ENCODE measurements at places on chromosomes 2 and 18.

- no peak for DNase-seq
These were observed 214.2 kb upstream of the ACVR2A start for GRCh38 chr2:147630585-147630984.

DNA sequence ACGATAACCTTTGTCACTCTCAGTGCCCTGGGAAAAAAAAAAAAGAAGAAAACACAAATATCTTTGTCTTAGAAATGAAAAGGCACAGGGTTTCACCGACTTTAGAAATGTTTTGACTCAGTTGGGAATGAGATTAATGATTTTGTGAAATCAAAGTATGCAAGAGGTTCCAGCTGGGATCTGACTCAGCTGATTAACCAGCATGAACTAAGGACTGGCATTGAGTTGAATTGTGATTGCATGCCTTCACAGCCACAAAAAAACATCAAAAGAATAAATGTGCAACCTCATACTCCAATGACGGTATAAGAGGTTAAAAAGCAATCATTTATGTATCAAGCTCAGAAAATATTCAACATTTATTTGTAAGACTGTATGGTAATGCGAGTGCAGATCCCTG is 566.6 kb upstream of the DSEL start:
- no peak for DNase-seq

- DNase-seq = no peak
These were observed 322.7 kb upstream of the SOX11 start for GRCh38 chr2:5369510-5369909.

DNA sequence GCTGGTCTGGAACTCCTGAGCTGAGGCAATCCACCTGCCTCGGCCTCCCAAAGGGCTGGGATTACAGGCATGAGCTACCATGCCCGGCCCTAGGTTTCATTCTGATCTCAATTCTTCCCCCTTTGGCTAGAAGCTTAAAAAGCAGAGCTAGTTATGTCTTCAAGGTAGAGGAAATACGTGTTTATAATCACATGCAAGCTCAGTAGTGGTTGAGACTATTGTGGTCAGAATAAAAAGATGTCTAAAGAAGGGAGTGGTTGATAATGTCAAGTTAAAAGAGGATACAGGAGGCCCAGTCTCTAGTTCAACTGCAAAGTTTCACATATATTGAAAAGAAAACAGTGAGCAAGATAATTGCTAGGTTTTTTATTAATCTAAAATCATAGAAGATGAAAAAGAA is 807.8 kb upstream of the ACVR2A start:
- DNase-seq = no peak

DNA sequence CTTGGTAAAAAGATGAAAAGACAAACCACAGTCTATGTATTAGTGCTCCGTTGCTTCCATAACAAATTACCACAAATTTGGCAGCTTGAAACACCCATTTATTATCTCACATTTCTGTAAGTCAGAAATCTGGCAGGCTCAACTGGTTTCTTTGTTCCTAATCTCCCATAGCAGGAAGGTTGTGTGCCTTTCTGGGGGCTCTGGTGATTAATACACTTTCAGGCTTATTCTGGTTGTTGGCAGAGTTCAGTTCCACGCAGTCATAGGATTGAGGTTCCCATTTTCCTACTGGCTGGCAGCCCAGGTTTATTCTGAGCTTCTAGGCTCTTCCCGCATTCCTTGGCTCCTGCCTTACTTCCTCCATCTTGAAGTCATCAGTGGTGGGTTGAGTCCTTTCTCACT is 189.3 kb downstream of the ANAPC1 start:
- DNase-seq = no peak
